ENCODE measurements at places on chromosomes 5 and 9. TPM values are rescaled to one million over a fixed set of nuclear protein-coding genes. Genes with fewer than 3 reads are reported as not detected.

GRCh38 chr5:117041926-117042595, 467.4 kb upstream of the SEMA6A start:
- no peak for DNase-seq
- H3K36me3 ChIP-seq = no peaks in the 10 kb centered on the region
- no peaks in the 10 kb centered on the region for H3K4me1 ChIP-seq
- H3K27ac ChIP-seq = no peak overlapping the region
- H3K4me3 ChIP-seq = no peak overlapping the region

DNA sequence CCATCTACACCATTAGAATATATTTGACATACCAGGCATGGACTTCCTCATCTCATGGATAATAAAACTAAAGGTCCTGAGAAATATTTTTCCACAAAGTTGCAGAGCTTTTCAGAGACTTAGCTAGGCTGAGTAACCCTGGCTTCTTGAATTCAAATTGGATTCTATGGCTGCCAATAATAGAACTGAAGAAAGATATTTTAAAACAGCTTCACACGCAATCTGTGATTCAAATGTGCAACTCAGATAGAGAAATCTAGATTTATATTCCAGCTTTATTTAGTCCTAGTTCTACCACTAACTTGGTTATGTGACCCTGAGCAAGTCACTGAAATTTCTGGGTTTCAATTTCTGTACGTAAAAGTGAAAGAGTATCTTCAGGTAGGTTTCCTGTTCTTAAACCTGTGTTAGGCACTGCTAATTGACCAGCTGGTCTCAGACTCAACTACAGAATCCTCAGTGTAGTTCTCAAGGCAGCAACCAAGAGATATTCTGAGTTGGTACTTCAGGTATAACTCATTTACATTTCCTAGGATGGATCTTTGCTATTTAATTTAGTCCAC, 235.3 kb downstream of the GABRB2 start:
- H3K4me1 ChIP-seq = no peaks in the 10 kb centered on the region
- H3K4me3 ChIP-seq = no peak overlapping the region
- no peaks in the 10 kb centered on the region for H3K36me3 ChIP-seq
- no peak overlapping the region for H3K27ac ChIP-seq

Gene HTR1A
- polyA plus RNA-seq = not detected

- H3K4me3 ChIP-seq = no peak overlapping the region
- peaks cover 10% of the 10 kb centered on the region for H3K4me1 ChIP-seq
- peaks cover 2% of the 10 kb centered on the region for H3K27me3 ChIP-seq
- H3K27ac ChIP-seq = no peak overlapping the region
Observed at GRCh38 chr9:127707766-127708165, 978 bp downstream of the CFAP157 start.

Gene TSLP
- not detected for polyA plus RNA-seq

GRCh38 chr5:59554501-59554900, 339.0 kb downstream of the PDE4D start:
- DNase-seq = no peak
- no peaks in the 10 kb centered on the region for H3K4me1 ChIP-seq
- H3K27me3 ChIP-seq = no peaks in the 10 kb centered on the region
- no peaks in the 10 kb centered on the region for H3K36me3 ChIP-seq
- no peak overlapping the region for H3K4me3 ChIP-seq

DNA sequence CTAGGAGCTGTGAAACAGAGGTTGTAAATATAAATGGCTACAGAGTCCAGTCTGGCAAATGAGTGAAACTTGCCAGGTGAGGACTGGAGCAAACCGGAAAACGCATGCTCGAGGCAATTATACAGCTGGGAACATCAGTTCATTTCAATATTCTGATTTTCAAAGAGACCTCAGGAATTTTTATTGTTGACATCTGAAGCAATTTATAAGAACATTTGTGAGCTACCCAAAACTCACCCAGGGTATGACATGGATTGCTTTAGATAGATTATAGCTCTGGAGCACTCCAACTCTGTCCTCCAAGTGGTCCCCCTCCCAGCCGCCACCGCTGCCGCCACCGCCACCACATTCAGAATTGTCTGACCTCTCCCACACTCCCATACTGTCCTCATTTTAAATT, 84.6 kb upstream of the GRAMD2B start:
- H3K27me3 ChIP-seq = peaks cover 5% of the 10 kb centered on the region
- DNase-seq = no peak
- no peaks in the 10 kb centered on the region for H3K4me1 ChIP-seq
- H3K4me3 ChIP-seq = no peak overlapping the region
- no peaks in the 10 kb centered on the region for H3K36me3 ChIP-seq

- no peaks in the 10 kb centered on the region for H3K4me1 ChIP-seq
- no peak overlapping the region for H3K27ac ChIP-seq
- DNase-seq = no peak
- H3K27me3 ChIP-seq = no peaks in the 10 kb centered on the region
Observed at GRCh38 chr5:116738615-116739261, 164.1 kb upstream of the SEMA6A start.

Gene ARID3C
- not detected for polyA plus RNA-seq

DNA sequence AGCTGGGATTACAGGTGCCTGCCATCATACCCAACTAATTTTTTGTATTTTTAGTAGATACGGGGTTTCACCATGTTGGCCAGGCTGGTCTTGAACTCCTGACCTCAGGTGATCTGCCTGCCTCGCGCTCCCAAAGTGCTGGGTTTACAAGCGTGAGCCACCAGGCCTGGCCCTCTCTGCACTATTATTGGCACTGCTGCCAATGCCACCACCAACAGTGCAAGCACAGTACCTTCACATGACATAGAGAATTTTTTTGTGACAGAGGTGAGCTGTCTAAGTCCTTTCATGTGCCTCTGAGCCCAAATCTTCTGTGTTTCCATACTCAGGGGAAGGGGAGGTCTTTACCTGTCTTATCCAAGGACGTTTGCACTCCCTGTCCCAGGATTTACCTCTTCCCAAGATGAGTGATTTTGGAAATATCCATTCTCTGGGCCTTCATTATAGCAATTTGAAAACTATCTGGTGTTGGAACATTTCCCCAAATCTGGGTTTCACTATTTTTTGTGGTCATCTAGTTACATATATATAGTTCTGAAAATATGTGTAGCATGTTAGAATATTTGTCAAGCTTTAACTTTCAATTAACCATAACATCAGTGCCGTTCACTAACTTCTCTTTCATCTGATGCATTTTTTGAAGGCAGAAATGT, 5.4 kb upstream of the CD180 start:
- H3K4me1 ChIP-seq = peaks cover 82% of the 10 kb centered on the region
- H3K4me3 ChIP-seq = no peak overlapping the region
- no peaks in the 10 kb centered on the region for H3K27me3 ChIP-seq
- no peaks in the 10 kb centered on the region for H3K36me3 ChIP-seq
- no peak overlapping the region for H3K27ac ChIP-seq

GRCh38 chr5:81829242-81829641, 78.3 kb upstream of the SSBP2 start:
- H3K27ac ChIP-seq = no peak overlapping the region
- H3K27me3 ChIP-seq = no peaks in the 10 kb centered on the region
- no peak overlapping the region for H3K4me3 ChIP-seq
- H3K36me3 ChIP-seq = no peaks in the 10 kb centered on the region
- H3K4me1 ChIP-seq = peaks cover 10% of the 10 kb centered on the region
- DNase-seq = no peak

- H3K4me3 ChIP-seq = no peak overlapping the region
- no peaks in the 10 kb centered on the region for H3K27me3 ChIP-seq
- H3K27ac ChIP-seq = no peak overlapping the region
Observed at GRCh38 chr5:38751103-38751502, 94.7 kb upstream of the OSMR start.

Gene CFAP90
- not detected for polyA plus RNA-seq

Gene SV2C
- polyA plus RNA-seq = 0.01 TPM

DNA sequence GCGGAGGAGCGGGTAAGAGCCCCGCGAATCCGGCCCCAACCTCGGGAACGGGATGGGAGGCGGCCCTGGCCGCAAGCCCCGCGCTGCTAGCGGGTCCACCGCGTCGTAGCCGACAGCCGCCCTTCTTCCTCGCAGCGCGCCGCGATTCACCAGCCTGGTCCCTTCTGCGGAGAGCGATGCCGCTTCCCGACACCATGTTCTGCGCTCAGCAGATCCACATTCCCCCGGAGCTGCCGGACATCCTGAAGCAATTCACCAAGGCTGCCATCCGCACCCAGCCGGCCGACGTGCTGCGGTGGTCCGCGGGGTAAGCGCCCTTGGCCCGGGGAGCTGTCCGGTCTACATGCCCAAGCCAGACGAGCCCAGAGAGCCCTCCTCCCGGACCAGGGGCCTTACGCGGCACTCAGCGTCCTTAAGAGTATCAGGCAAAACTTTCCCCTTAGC, 335 bp downstream of the ROPN1L start:
- H3K36me3 ChIP-seq = no peaks in the 10 kb centered on the region
- H3K27ac ChIP-seq = peak overlapping the region; percentile 29
- H3K4me1 ChIP-seq = peaks cover 81% of the 10 kb centered on the region
- H3K27me3 ChIP-seq = no peaks in the 10 kb centered on the region
- DNase-seq = no peak

DNA sequence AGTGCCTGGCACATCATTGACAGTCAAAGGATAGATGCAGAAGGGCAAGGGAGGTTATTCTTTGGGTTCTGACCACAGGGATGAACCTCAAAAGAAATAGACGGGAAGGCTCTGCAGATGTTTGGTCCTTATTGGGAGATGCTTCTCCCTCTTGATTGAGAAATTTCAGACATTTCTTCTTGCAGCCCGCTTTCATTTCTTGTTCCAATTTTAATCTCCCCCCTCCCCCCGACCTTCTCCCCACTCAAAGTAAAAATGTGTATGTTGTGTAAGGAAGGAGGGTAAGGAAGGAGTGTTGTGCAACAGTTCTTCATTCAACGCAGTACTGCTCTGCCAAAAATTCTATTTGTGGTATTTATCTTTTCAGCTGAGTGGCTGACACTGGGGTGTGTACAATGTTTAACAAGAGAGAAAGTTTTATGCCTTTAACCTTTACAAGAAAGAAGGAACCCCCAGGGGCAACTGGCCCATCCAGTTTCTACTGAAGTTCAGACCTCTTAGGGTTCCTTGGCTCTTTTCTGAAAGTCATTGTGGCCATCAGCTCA, 46.3 kb upstream of the TNFSF15 start:
- H3K27me3 ChIP-seq = no peaks in the 10 kb centered on the region
- H3K4me1 ChIP-seq = peaks cover 27% of the 10 kb centered on the region
- no peak overlapping the region for H3K4me3 ChIP-seq
- peak overlapping the region; percentile 47 for H3K27ac ChIP-seq
- H3K36me3 ChIP-seq = no peaks in the 10 kb centered on the region

DNA sequence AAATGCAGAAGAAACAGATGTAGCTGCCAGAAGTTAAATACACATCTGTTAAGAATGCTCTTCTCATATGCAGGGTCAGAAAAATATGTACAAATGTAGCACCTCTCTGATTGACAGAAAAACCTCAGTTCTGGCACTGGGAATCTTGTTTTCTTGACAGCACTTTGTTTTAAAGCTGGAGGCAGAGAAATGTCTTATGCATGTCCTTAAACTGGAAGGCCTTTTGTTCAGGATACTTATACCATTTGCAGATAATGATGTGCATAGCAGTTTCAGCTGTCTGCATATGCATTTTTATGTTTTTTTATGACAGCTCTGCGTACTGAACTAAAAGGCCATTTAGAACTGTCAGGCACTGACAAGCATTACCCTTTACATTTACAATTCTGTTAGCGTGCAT, 567.9 kb downstream of the EBF1 start:
- no peak overlapping the region for H3K27ac ChIP-seq
- no peaks in the 10 kb centered on the region for H3K36me3 ChIP-seq
- no peak overlapping the region for H3K4me3 ChIP-seq
- DNase-seq = no peak

Gene PCDHGA10
- polyA plus RNA-seq = not detected

- H3K36me3 ChIP-seq = peaks cover 53% of the 10 kb centered on the region
- no peak overlapping the region for H3K4me3 ChIP-seq
- H3K27ac ChIP-seq = no peak overlapping the region
- no peaks in the 10 kb centered on the region for H3K27me3 ChIP-seq
Observed at GRCh38 chr9:37503736-37504135, 18.0 kb downstream of the POLR1E start.

DNA sequence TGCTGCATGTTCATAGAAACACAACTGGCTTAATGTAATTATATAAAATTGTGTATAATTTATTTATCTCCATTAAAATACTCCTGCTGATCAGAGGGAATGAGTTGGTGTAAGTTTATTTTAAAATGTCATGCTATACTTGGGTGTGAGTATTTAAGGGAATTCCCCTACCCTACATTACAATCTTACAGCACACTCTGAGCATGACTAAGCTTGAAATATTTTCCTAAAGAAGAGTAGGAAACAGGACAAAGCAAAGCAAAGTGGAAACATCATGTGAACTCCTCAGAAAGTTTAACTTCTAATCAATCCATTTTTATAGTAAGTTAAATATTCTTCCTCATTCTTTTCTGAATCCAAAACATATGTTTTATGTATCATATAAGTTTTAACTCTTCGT, 1271.3 kb downstream of the EFNA5 start:
- H3K4me3 ChIP-seq = no peak overlapping the region
- DNase-seq = no peak
- H3K4me1 ChIP-seq = no peaks in the 10 kb centered on the region

DNA sequence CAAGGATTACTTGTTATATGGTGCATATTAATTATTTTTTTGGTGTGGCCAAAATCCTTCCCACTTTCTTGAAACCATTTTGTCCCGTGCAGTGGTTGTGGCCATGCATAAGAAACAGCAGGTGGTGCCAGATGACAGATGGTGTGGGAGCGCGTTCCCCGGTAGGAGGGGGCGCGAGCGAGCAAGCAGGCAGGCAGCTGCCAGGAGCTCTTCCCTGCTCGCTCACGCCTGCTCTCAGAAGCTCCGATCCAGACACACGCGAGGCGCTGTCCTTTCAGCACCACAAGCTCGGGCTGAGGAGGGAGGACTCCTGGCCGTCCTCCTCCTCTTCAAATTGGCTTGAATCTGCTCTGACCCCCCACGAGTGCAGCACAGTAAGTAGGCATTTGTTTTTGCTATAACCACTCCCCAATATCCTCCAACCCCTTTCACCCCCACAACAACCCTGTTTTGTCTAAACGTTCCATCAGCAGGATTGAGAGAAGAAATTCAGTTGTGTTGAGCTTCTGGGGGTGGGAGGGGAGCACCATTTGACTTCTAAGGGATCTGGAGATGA, at the start of gene NSG2:
Gene NSG2, plus strand, starts transcription at position 237 of the 556 bp plus-strand sequence. CDS start 1,050 bp downstream, outside the sequence.
- DNase-seq = no peak
- no peaks in the 10 kb centered on the region for H3K36me3 ChIP-seq
- peaks cover under 1% of the 10 kb centered on the region for H3K27me3 ChIP-seq

Gene KDM3B
- polyA plus RNA-seq = 17.4 TPM

Gene PRR16
- 0.14 TPM for polyA plus RNA-seq

DNA sequence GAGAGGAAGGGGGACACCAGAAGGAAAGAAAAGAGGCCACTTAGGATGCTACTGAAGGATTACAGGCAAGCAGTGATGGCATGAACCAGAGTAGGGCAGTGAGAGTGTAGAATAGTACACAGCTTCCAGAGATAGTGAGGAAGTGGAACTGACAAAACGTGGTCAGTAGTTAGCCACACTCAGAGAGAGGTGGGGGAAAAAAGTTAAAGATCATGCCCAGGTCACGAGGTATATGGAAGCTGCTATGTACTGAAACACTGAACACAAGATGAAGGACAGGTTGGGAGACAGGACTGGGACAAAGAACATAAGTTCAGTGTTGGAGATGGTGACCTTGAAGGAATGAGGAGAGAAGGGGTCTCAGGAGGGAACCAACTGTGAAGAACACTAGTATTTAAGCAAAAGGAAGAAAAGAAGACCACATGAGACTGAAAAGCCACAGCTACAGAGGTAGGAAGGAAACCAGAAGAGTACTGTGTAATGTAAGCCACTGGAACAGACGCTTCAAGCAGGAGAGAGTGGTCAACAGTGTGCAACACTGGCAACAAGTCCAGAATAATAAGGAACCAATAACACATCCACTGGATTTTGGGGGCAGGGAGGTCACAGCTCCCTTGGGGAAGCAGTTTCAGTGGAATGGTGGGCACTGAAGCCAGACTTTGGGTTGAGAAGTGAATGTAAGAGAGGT, 45.5 kb downstream of the ELL2 start:
- H3K27me3 ChIP-seq = no peaks in the 10 kb centered on the region
- H3K27ac ChIP-seq = no peak overlapping the region
- H3K36me3 ChIP-seq = peaks cover 20% of the 10 kb centered on the region

Gene ZBED3
- polyA plus RNA-seq = 2.9 TPM

Data from CD14-positive monocyte (primary cell).